Hematopoietic multipotent progenitor cell treated with erythropoietin and hydrocortisone succinate and interleukin-3 and kit ligand, for 6 days (in vitro differentiated cells): ENCODE measurements at places on chromosomes 7 and 10.

GRCh38 chr10:129725890-129726631, 238.0 kb downstream of the EBF3 start:
- DNase-seq = no peak

DNA sequence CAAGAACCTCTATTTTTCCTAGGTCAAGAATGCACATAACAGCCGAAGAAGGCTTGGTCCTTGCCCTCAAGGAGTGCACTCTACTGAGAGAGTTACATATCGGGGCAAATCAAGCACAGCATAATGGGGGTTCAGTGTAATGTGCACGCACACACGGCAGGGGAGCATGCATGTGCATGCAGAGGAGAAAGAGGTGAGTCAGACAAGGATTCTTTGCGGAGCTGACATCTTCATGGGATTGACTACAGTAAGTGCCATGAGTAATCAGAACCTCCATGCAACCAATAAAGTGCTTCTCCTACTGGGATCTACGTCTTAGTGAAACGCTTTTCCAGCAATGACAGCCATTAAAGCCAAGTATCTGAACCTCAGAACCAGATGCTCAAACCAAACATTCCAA, 123.6 kb downstream of the RNF216 start:
- DNase-seq = no peak

DNA sequence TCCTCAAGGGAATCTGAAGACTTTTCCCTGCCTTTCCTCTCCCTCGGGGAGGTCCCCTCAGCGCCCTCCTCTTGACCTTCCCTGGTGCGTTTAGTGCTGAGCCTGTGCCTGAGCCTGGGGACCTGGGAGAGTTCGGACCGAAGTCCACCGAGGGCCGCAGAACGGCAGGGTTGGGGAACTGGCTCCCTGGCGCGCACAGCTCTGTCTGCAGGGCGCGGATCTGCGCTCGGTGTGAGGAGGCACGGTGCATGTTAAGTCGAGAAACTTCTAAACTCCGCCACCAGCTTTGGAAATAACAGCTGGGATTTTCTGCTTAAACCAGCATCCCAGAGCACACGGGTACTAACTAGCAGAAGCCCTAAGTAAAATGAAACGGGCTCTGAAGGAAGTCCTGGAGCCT, 44.2 kb upstream of the SLC29A4 start:
- DNase-seq = no peak

DNA sequence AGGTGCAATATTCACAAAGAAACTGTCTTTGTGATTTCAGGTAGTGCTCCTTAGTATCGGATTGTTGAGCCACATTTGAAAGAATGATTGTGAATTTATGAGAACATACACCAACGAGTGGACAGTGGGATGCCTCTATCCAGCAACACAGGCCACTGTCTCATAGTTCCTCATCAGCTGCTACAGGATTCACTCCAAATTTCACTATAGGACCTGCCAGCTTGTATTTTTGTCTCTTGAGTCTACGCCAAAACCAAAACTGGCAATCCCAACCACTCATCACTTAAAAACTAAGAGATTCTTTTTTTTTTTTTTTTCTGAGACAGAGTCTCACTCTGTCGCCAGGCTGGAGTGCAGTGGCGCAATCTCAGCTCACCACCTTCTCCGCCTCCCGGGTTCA, 964.5 kb downstream of the CNTNAP2 start:
- DNase-seq = no peak

GRCh38 chr10:51397695-51398094, 301.7 kb downstream of the CSTF2T start:
- DNase-seq = no peak

- DNase-seq = no peak
These were observed 229.6 kb downstream of the BAMBI start for GRCh38 chr10:28906934-28907333.

DNA sequence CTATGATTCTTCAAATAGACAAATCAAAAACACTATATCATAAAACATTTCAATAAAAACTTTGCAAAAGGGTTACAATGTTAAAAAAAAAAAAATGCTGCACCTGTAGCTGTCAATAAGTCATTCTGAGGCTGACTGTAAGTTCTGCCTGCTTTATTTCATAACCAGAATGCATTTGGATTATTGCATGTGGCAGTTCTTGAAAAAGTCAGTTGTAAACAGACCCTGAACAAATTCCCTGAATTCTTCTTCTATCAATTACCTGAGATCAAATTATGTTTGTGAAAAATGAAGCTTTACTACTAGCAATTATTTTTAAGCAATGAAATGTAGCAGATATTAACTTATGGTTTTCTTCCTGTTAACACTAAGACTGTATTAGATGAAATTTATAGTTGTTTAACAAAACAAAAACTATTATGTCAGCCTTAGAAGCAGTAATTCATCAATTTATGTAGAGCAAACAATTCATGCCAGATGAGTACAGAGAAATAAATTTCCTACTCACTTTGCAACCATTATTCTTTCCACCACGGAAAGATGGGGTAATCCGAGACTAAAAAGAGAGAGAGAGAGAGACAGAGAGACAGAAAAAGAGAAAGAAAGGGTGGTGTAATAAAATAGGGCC, 107.8 kb downstream of the SFMBT2 start:
- no peak for DNase-seq
